ENCODE measurements at places on chromosomes 4 and X.

- DNase-seq = no peak
Observed at GRCh38 chr4:79185526-79186045, 140.3 kb downstream of the NAA11 start.

DNA sequence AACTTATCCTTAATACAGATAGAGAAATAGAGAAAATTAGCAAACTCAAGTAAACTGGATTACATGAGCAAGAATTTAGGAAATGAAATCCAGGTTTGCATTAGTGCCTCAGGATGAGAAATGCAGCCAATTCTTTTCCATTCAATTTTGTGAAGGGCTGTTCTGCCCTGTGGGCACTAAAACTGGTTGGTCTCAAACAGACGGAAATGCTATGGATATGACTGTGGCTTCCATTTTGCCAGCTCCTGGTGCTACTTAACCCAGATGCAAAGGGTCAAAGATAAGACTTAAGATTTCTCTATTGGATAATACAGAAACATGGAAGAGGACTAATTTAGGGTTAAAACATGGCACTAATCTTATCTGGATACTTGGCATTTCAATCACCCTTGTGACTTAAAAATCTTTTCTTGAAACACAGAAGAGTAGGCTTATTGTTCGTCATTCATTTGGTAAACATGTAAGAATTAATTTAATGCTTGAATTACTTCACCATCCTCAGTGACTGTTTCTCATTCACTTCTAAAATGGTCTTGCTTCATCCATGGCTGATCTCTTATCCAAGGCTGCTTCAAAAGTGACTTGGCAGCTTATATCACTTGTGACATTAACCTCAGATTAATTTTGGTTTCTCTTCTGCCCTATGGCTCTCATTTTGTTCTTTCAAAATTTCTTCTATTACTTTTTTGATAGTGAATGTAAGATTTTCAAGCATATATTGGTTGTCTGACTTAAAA, 1008.7 kb downstream of the GLUD2 start:
- no peak for DNase-seq

- DNase-seq = no peak
Observed at GRCh38 chr4:71322425-71322824, 16.4 kb upstream of the SLC4A4 start.

DNA sequence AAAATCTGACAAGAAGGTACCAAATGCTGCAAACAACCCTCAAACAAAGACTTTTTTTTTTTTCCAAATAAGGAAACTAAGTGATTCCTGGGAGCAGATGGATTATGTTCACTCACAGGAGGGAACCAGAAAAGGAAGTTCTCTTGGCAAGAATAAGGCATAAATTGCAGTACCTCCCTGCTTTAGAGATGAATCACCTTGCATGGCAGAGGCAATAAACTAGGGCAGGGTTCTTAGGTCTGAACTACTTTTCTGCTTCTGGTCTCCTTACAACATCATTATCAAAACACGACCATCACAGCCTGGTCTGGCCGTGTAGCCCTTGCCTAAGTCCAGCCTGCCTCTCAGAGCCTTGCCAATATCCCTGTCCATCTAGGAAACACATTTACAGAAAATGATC, 6.3 kb downstream of the TMEM31 start:
- no peak for DNase-seq
